ENCODE measurements at places on chromosomes 7 and 10.

- DNase-seq = no peak
Measured at GRCh38 chr10:124708246-124708779, 35.9 kb downstream of the FAM53B start.

DNA sequence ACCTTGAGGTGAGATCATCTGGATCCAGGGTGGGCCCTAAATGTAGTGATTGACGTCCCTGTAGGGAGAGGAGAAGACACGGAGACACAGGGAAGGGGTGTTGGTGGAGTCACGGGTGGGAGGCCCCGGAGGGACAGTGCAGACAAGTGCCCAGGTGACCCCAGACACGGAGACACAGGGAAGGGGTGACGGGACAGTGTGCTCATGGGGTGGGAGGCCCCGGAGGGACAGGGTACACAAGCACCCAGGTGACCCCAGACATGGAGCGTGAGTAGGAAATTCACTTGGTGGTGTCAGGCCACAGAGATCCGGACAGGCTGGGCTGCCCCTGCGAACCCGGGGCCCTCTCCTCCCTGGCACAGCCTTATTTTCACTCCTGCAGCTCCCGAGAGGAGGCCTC lies 176.9 kb downstream of the PTPRN2 start:
- no peak for DNase-seq

DNA sequence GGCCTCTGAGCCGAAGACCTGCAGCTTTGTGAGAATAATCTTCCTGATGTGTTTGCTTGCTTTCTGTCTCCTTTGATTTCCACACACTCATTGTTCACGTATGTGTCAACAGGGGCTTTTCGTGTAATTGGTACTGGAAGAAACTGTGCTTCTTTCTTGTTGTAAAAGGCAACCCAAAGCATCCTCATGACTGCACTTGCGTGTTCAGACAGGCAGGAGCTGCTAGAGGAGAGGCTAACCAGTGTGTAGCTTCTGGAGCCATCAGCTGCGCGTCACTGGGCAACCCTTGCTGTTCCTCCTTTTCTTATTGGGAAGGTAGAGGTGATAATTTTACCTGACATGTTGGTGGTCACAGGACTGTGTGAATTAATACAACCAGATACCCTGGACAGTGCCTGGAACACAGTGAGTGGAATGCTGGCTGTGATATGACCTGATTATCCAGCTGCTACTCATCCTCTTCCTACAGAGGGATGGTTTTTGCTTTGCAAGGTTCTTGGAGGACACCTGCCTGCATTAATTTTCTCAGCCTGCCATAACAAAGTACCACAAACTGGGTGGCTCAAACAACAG lies 213.0 kb downstream of the ABCA13 start:
- no peak for DNase-seq

DNA sequence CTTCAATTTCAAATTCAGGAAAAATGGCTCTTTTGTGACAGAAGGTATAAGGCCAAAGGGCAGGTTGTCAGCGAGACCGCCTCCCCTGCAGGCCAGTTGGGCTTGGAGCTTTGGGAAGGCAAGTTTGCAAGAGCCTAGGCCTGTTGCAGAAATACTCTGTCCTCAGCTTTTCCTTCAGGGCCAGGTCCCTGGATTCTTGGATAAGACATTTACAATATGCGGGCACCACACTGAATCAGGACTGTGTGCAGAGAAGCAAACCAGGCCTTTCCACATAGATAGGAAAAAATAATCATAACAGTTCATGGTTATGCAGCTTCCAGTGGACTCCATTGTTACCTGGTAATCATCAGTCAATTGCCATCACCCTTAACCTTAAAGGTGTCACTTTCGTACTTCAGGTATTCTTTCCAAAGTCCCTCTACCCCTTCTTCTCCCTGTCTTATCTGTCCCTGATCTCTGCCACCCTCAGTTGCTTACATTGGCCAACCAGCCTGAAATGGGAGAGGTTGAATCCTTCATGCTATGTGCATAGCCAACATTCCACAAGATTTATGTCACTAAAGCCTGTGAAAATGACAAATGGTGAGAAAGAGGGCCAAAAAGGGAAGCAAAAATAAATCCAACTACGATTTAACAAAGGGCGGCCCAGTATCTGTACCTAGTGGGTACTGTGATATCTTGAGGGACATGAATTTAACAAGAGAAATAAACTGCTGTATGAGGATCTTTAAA lies 304.5 kb upstream of the NFE2L3 start:
- DNase-seq = no peak

- no peak for DNase-seq
Measured at GRCh38 chr10:77016855-77017254, 620.8 kb downstream of the KCNMA1 start.

GRCh38 chr7:51482976-51483375 lies 166.4 kb upstream of the COBL start:
- no peak for DNase-seq

DNA sequence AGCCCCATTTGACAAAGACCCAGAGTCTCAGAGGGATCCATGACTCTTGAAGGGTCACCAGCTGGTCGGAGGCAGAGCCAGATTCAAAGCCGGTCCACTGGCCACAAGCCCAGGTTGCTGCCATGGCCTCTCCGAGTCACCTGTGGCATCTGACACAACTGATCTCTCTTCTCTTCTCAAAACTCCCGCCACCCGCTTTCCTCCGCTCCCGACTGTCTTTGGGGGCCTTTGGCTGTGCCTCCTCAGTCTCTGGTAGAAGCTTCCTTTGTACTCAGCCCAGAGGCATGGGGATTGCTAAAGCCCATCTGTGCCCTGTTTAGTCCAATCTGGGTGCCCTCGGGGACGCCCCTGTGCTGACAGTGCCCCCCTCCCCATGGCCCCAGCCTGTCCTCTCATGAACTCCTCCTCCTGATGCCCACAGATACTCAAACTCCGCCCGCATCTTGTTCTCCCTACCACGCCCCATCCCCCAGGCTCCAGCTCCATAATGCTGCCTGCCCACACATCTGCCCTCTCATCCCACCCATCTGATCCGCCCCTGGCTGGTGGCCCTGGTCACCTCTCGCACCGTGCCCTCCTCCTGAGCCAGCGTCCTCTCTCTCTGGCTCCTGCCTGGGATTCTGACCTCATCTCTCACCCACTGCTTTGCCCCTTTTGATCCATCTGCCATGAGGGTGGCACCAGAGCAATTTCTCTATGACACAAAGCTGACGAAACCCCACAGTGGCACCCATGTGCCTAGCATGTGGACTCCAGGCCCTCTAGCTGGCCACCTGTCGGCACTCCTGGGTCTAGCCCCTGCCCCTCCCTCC lies 150.6 kb downstream of the SLIT1 start:
- DNase-seq = no peak

DNA sequence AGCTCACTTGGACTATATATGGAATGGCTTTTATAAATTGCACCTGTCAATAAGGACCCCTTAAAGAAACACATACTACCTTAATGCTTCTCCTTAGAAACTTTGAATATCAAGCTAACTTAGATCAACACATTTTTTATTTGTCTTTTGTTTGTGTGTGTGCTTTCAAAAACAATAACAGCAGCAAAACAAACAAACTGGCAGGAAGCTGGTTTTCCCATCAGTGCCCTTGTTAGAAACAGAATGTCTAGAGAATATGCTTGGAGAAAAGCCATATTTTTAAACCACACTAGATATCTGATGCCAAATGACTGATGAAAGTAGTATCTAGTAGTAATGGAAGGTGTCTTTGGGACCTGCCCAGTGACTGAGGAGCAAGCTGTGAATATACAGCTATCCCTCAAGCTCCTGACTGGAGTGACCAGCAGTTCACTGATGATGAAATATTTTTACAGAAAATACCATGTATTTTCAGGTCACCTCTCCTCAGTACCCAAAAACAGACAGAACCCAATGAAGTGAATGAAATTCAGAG lies 1.0 kb downstream of the PDE1C start:
- no peak for DNase-seq

- DNase-seq = no peak
Measured at GRCh38 chr10:9229702-9230244, 1175.3 kb downstream of the GATA3 start.

GRCh38 chr7:140079121-140079536 lies 16.4 kb upstream of the PARP12 start:
- DNase-seq = no peak
